ENCODE measurements at places on chromosomes 2 and 18. TPM values are rescaled to one million over a fixed set of nuclear protein-coding genes. Genes with fewer than 3 reads are reported as not detected.

The DSG1 gene
- total RNA-seq, result not detected

The CGREF1 gene
- total RNA-seq, result 4.8 TPM

The ABCA12 gene
- not detected for total RNA-seq

The ALLC gene
- not detected for total RNA-seq

The WBP1 gene
- 41.3 TPM for total RNA-seq

The RUFY4 gene
- total RNA-seq, result not detected

The UGT1A10 gene
- not detected for total RNA-seq

The ANKRD29 gene
- 0.57 TPM for total RNA-seq

The LYPD6 gene
- 0.04 TPM for total RNA-seq

The CMPK2 gene
- total RNA-seq, result 4.2 TPM

The ZEB2 gene
- total RNA-seq, result 30.5 TPM

- no peak for DNase-seq
- no peak overlapping the region for H3K27ac ChIP-seq
- H3K4me3 ChIP-seq, result no peak overlapping the region
- no peaks in the 10 kb centered on the region for H3K27me3 ChIP-seq
Observed at GRCh38 chr2:198546122-198546521, 741.7 kb downstream of the PLCL1 start.

GRCh38 chr2:86566821-86567190 lies 3.6 kb upstream of the CHMP3 start:
- no peaks in the 10 kb centered on the region for H3K27me3 ChIP-seq
- no peak overlapping the region for H3K4me3 ChIP-seq
- no peak for DNase-seq
- H3K27ac ChIP-seq, result no peak overlapping the region
- peaks cover 4% of the 10 kb centered on the region for H3K4me1 ChIP-seq
- H3K36me3 ChIP-seq, result no peaks in the 10 kb centered on the region

- no peak overlapping the region for H3K4me3 ChIP-seq
- H3K4me1 ChIP-seq, result no peaks in the 10 kb centered on the region
- no peaks in the 10 kb centered on the region for H3K27me3 ChIP-seq
- no peak overlapping the region for H3K27ac ChIP-seq
Observed at GRCh38 chr2:176364273-176364977, 95.2 kb downstream of the MTX2 start.

GRCh38 chr18:25247725-25248124 lies 104.2 kb downstream of the ZNF521 start:
- H3K27me3 ChIP-seq, result no peaks in the 10 kb centered on the region
- H3K4me3 ChIP-seq, result no peak overlapping the region
- no peak for DNase-seq
- H3K36me3 ChIP-seq, result no peaks in the 10 kb centered on the region

DNA sequence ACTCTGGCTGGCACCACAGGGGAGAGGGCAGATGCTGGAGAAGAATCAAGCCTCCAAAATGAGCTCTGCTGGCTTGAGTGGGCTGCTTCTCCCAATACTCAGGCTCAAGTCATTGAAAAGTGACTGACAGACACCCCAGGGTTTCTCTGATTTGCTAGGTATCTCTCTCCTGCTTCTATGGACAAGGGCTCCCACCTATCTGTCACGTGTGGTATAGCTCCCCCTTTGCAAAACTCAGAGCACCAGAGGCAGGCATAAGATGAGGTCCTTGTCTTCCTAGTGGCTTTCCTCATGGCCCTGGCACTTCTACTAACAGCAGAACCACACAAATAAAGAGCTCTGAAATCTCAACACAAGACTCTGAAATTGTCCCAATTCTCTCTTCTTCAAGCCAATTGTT lies 105.2 kb downstream of the GALNT14 start:
- H3K4me3 ChIP-seq, result no peak overlapping the region
- H3K27ac ChIP-seq, result no peak overlapping the region
- H3K4me1 ChIP-seq, result no peaks in the 10 kb centered on the region
- H3K27me3 ChIP-seq, result no peaks in the 10 kb centered on the region
- no peak for DNase-seq

DNA sequence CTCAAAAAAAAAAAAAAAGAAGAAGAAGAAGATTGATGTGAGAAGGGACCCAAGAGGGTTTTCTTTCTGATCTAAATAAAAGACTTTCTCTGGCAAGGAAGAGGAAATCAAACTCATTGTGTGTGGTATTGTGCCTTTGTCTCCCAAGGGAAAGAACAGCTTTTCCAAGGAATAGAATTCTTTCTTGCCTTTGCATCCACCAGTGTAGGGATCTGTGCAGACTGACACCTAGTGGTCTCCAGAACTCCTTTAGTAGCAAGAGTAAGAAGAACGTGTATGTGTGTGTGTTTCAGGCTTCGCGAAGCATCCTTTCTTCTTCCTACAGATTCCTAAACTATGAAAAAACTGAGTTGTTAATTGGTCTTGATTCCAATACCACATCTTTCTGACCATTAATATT lies 33.5 kb upstream of the CRIM1 start:
- H3K27ac ChIP-seq, result no peak overlapping the region
- H3K4me1 ChIP-seq, result no peaks in the 10 kb centered on the region
- H3K36me3 ChIP-seq, result no peaks in the 10 kb centered on the region
- H3K27me3 ChIP-seq, result no peaks in the 10 kb centered on the region

DNA sequence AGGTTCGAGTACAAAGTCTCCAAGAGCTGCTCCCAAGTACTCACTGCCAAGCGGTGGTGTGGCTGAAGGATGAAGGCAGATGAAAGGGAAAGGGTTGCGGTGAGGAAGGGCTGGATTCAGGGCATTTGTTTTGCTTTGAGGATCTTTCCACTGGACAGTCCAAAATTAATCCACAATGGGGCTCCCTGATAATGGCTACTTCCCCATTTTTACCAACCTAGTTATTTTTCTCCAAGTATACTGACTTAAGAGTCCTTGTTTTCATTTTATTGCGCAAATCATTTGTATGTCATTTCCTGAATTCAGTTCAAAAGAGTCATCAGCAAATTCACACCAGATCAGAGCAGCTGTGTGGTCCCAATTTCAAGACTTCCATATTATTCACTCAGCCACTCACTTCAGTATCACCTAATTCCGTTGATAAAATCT lies 464 bp upstream of the SESTD1 start:
- H3K4me3 ChIP-seq, result peak overlapping the region; percentile 86
- peaks cover 9% of the 10 kb centered on the region for H3K4me1 ChIP-seq
- H3K27ac ChIP-seq, result peak overlapping the region; percentile 75
- no peaks in the 10 kb centered on the region for H3K27me3 ChIP-seq

GRCh38 chr2:206150168-206150567 lies 9.1 kb downstream of the NDUFS1 start:
- H3K27me3 ChIP-seq, result no peaks in the 10 kb centered on the region
- peaks cover 10% of the 10 kb centered on the region for H3K36me3 ChIP-seq
- peaks cover 10% of the 10 kb centered on the region for H3K4me1 ChIP-seq
- no peak overlapping the region for H3K4me3 ChIP-seq
- no peak overlapping the region for H3K27ac ChIP-seq
- DNase-seq, result no peak

DNA sequence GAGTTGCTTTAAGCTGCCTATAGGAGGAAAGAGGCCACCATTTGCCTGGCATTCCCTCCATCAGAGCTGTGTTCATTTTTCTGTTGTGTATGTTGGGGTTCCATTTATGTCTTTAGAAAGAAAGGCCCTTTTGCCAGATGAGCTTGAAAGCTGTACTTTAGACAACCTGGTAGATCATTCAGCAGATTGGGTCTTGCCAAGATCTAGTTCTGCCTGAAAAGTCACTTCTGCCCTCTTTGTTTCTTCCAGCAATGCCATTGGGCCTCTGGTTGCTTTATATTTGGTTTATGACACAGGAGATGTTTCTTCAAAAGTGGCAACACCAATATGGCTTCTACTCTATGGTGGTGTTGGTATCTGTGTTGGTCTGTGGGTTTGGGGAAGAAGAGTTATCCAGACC lies 14.4 kb downstream of the SLC20A1 start:
- H3K27ac ChIP-seq, result no peak overlapping the region
- H3K4me3 ChIP-seq, result no peak overlapping the region
- no peaks in the 10 kb centered on the region for H3K27me3 ChIP-seq
- peaks cover 97% of the 10 kb centered on the region for H3K36me3 ChIP-seq

GRCh38 chr18:72762515-72763122 lies 105.2 kb downstream of the NETO1 start:
- H3K27ac ChIP-seq, result no peak overlapping the region
- H3K4me3 ChIP-seq, result no peak overlapping the region
- no peaks in the 10 kb centered on the region for H3K27me3 ChIP-seq
- no peak for DNase-seq
- no peaks in the 10 kb centered on the region for H3K36me3 ChIP-seq

- no peaks in the 10 kb centered on the region for H3K36me3 ChIP-seq
- peaks cover 35% of the 10 kb centered on the region for H3K4me1 ChIP-seq
- no peaks in the 10 kb centered on the region for H3K27me3 ChIP-seq
Observed at GRCh38 chr2:86017901-86018896, 87.5 kb downstream of the POLR1A start.

DNA sequence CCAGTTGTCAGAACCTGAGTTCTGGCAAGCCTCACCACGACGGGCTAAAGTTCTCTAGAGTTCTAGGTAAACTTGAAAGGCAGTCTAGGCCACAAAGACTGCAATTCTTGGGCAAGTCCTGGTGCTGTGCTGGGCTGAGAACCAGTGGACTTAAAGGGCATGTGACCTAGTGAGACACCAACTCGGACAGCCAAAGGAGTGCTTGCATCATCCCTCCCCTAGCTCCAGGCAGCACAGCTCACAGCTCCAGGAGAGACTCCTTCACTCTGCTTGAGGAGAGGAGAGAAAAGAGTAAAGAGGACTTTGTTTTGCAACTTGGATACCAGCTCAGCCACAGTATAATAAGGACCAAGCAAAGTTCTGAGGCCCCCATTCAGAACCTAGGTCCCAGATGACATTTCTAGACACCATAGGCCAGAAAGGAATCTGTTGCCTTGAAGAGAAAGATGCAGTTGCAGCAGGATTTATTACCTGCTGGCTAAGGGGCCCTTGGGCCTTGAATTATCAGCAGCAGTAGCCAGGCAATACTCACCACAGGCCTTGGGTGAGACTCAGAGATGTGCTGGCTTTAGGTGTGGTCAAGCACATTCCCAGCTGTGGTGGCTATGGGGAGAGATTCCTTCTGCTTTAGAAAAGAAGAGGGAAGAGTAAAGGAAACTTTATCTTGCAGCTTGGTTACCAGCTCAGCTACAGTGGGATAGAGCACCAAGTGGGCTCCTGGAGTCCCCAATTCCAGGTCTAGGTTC lies 51.8 kb downstream of the UPP2 start:
- H3K4me1 ChIP-seq, result no peaks in the 10 kb centered on the region
- no peak overlapping the region for H3K4me3 ChIP-seq
- no peaks in the 10 kb centered on the region for H3K36me3 ChIP-seq

- no peak for DNase-seq
- H3K27me3 ChIP-seq, result no peaks in the 10 kb centered on the region
- no peaks in the 10 kb centered on the region for H3K4me1 ChIP-seq
- no peak overlapping the region for H3K4me3 ChIP-seq
- H3K27ac ChIP-seq, result no peak overlapping the region
Observed at GRCh38 chr2:225998653-225999052, 599.1 kb downstream of the NYAP2 start.

- H3K4me3 ChIP-seq, result no peak overlapping the region
- no peaks in the 10 kb centered on the region for H3K36me3 ChIP-seq
- no peaks in the 10 kb centered on the region for H3K27me3 ChIP-seq
- H3K27ac ChIP-seq, result peak overlapping the region; percentile 52
- peaks cover 31% of the 10 kb centered on the region for H3K4me1 ChIP-seq
Observed at GRCh38 chr2:18436503-18437005, 123.9 kb downstream of the RDH14 start.

- no peaks in the 10 kb centered on the region for H3K36me3 ChIP-seq
- H3K4me1 ChIP-seq, result no peaks in the 10 kb centered on the region
- no peak overlapping the region for H3K4me3 ChIP-seq
- no peaks in the 10 kb centered on the region for H3K27me3 ChIP-seq
- H3K27ac ChIP-seq, result no peak overlapping the region
- DNase-seq, result no peak
Observed at GRCh38 chr2:228652366-228652765, 470.9 kb upstream of the SPHKAP start.

- H3K4me3 ChIP-seq, result no peak overlapping the region
- H3K27ac ChIP-seq, result no peak overlapping the region
- DNase-seq, result no peak
- no peaks in the 10 kb centered on the region for H3K27me3 ChIP-seq
- no peaks in the 10 kb centered on the region for H3K4me1 ChIP-seq
- H3K36me3 ChIP-seq, result no peaks in the 10 kb centered on the region
Observed at GRCh38 chr18:45547910-45548309, 67.4 kb upstream of the SLC14A2 start.

GRCh38 chr2:182866461-182867406 lies at the start of gene FRZB:
FRZB (minus strand) TSS chr2:182866637; CDS start chr2:182866552, 85 bp downstream.
- peak; percentile 81 for DNase-seq
- peaks cover 15% of the 10 kb centered on the region for H3K4me1 ChIP-seq
- H3K36me3 ChIP-seq, result no peaks in the 10 kb centered on the region
- no peaks in the 10 kb centered on the region for H3K27me3 ChIP-seq
- peak within 1 kb of the TSS; percentile 67 for H3K4me3 ChIP-seq

DNA sequence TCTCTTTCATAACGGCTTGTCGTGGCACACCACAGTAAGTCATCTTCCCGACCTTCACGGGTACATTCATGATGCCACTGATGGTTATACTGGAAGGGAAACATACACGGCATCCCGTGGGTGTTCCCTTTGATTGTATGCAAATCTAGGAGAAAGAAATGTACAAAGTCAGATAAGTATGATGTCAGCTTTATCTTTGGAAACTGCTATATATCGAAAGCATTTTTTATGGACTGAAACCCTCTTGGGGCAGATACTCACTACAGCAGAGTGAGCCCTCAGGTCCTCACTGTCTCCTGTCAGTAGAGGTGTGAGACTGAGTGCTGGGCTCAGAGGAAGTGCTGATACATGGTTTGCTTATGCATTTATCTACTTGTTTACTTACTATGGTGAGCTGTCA lies 20.4 kb downstream of the PLA2R1 start:
- peaks cover 11% of the 10 kb centered on the region for H3K4me1 ChIP-seq
- no peaks in the 10 kb centered on the region for H3K27me3 ChIP-seq
- no peak overlapping the region for H3K27ac ChIP-seq
- H3K4me3 ChIP-seq, result no peak overlapping the region
- DNase-seq, result no peak

GRCh38 chr2:240252872-240253511 lies 112.5 kb upstream of the OTOS start:
- no peak overlapping the region for H3K4me3 ChIP-seq
- peak; percentile 44 for DNase-seq

DNA sequence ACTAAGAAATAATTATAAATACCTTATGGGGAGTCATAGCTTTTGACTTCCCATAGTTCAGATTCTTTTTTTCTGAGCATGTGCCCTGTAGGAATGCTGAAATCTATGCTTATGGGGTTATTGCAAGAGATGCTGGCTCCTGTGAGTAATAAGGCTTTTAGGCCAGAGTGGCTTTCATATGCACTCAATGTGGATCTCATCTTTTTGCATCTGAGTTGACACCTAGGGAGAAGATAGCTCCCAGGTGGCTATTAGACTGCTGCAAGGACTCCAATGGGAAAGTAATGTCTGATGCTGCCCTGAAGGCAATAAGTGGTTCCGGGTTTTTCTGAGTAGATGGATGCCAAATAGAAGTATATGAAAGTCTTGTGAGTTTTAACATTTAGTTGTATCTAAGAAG lies 21.0 kb downstream of the DNAH6 start:
- no peak for DNase-seq
- peaks cover 2% of the 10 kb centered on the region for H3K27me3 ChIP-seq
- no peak overlapping the region for H3K27ac ChIP-seq
- no peak overlapping the region for H3K4me3 ChIP-seq
- no peaks in the 10 kb centered on the region for H3K36me3 ChIP-seq
